Hematopoietic multipotent progenitor cell treated with erythropoietin and hydrocortisone succinate and interleukin-3 and kit ligand, for 8 days (in vitro differentiated cells): ENCODE measurements at places on chromosomes 1 and 21.

GRCh38 chr1:230160957-230161771 is 94.1 kb downstream of the GALNT2 start:
- DNase-seq = peak; percentile 74

GRCh38 chr1:53586765-53587164 is 127.6 kb downstream of the DMRTB1 start:
- DNase-seq = no peak

- no peak for DNase-seq
These were observed 4.9 kb downstream of the LIX1L start for GRCh38 chr1:145952903-145953302.

DNA sequence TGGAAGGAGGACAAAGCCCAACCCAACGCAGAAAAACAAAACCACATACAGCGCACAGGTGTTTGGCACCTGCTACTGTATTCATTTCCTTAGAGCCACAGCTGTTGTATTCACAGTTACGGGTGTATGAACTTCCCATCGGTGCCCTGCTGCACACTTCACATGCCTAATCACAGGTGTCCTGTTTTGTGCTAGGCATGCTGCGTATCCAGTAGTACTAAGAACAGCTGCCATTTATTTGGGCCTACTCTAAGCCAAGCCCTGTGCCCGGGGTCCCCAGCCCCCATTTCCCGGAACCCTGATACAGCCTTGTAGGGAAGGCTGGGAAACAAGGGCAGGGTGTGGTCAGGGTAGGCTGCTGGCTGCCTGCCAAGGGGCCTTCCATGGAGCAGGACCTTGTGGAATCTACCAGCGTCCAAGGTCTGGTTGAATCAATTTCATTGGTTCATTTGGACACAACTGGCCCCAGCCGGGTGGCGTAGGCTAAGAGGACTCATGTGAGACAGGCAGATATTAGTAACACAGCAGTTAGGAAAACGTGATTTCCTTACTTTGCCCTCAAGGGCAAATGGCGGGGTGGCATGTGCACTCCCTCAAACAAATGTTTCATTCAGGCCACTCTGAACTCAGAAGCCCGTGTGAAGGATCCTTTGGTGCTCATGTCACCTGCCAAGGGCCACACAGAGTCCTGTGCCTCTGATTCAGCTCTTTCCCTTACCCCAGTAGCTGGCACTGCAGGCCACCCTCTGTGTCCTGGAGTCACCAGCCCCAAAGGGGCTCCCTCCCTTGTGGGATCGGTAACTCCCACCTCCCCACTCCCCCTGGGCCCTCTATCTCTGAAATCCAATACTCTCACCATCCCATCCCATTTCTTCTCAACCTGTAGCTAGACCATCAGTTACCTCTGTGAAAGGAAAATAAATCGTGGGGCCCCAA is 986 bp upstream of the RNF186 start:
- no peak for DNase-seq

- no peak for DNase-seq
These were observed 74.9 kb downstream of the MATN1 start for GRCh38 chr1:30648408-30649000.

DNA sequence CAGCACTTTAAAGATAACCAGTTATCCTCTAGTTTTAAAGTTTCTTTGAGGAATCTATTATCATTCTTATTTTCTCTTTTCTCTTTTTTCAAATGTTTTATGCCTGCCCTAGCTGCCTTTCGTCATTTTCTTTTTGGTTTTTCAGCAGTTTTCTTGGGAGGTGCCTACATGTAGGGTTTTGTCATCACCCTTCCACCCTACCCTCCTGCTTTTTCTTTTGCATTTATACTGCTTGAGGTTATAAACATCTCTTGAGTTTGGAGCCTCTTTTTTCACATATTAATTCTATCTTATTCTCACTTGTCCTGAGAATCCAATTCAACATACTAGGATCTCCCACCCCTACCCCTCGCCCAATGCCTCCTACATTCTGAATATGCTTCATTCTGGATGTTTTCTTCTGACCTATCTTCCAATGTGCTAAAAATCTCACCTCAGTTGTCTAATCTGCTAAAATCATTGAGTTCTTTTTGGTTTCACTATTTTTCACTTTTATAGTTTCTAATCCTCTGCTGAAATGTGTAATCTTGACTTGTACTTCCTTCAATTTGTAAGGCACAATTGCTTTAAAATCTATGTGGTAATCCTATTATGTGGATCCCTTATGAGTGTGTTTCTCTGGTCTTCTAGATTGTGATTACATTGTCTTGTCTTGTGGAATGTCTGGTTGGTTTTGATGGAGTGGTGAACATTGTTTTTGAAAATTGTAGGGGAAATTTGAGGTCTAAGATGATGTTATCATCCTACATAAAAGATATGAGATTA is 38.7 kb downstream of the MIA3 start:
- no peak for DNase-seq

DNA sequence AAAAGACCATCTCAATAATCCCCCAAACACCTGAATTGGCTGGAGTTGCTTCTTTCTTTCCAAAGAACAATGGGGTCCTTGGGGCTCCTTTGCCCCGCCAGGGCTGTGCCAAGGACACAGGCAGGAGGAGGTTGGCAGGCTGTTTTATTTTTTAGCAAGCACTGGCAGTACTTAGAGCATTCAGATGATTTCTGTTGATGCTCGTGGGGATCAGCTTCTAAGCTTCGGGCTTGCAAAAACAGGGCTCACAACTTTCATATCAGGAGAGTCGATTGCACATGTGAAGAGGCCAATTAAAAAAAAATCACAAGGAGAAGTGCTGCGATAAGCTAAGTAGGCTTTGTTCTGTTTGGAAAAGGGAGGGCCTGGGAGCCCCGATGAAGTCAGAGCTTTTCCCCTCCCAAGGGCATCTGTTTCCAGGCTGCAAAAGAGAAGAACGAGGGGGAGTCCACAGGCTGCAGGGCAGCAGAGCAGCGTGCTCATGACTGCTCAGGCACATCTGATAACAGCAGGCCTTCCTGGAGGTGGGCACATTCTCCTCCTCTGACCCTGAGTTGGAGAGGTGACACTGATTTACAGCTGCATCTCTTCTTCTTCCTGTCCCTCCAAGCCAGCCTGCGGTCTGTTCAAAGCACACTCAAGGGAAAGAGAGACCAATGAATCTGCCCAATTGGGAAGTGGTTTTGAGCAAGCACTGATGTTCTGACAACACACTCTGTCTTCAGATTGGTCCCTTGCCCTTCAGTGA is 27.3 kb upstream of the BCAR3 start:
- peak; percentile 42 for DNase-seq

- DNase-seq = no peak
These were observed 306.8 kb upstream of the FMN2 start for GRCh38 chr1:239784896-239785295.

DNA sequence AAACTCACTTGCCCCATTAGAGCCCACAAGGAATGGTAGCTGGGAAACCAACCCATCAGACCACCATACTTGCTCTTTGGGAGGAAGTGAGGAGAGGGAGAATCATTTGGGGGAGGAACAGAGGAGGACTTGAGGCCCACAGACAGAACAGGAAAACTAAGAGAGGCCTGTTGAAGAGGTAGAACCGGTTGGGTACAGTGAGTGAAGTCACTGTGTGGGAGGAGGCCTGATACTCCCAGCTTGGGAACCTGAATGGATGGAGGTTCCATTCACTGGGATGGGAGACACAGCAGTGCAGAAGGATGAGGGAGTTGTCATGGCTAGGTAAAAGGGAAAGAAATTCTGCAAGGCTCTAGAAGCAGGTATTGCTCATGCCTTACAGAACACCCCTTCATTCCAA is 63.4 kb upstream of the PSEN2 start:
- no peak for DNase-seq

DNA sequence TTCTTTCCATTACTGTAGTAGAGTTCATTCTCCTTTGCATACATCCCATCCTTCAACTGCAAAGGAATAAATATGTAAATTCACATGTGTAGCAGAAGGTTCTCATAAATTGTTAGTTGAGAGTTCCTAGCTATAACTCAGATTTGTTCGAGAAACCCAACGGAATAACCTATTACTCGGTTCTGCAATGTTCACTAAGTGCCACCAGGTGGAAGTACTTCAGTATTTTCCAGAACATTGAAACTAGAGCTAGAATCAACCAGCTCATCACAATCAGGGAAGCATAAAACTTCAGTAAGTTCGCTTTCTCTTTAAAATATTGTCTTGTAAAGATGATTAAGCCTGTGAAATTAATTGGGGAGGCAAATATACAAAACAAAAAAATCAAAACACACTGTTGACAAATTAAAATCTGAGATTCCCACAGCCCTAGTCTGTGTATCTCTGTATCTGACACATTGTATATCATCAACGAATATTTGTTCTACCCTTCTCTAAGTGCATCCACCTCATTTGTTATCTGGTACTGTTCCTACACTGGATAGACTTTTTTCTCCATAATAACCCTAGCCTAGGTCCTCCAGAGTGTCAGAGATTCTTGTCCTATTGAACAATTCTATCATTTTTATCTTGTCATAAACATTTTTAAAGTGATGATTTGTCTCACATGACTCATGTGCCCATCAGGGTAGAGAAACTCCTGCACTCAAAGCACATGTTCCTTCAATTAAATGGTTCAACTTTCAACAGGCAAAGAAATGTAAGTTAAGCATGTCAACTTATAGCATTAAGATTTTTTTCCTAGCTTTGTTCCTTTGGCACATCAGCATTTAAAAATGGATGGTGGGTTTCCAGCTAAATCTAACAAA is 31.9 kb downstream of the MROH9 start:
- peak; percentile 5 for DNase-seq

GRCh38 chr1:191969290-191969689 is 189.0 kb upstream of the RGS18 start:
- no peak for DNase-seq

GRCh38 chr1:222301652-222302051 is 246.3 kb downstream of the HHIPL2 start:
- no peak for DNase-seq

DNA sequence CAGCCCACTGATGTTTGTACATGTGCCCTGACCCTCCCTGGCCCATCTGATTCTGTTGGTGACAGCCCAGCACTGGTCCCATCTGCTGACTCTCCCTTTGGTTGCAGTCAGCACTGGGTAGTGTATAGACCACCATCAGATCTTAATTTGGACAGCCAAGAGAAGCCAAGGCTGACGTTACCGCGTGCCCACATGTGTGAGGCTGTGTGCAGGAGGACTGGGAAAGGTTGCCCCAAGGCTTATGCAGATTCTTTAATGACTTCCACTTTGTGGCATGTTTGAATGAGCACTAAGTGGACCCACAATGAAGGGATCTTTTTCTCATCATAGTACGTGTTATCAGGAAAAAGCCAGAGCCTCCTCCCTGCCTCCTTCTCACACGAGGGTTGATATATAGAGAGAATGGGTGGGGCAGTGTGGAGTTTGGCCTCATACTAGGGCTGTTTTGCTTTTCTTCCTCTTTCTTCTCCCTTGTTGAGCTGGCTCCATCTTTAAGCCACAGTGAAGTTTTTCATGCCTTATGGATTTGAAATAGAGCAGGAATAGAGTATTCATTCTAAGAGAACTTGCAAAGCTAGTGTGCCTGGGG is 93.5 kb downstream of the NAV1 start:
- DNase-seq = peak; percentile 9

GRCh38 chr1:119674111-119674526 is 26.1 kb upstream of the ZNF697 start:
- DNase-seq = no peak

DNA sequence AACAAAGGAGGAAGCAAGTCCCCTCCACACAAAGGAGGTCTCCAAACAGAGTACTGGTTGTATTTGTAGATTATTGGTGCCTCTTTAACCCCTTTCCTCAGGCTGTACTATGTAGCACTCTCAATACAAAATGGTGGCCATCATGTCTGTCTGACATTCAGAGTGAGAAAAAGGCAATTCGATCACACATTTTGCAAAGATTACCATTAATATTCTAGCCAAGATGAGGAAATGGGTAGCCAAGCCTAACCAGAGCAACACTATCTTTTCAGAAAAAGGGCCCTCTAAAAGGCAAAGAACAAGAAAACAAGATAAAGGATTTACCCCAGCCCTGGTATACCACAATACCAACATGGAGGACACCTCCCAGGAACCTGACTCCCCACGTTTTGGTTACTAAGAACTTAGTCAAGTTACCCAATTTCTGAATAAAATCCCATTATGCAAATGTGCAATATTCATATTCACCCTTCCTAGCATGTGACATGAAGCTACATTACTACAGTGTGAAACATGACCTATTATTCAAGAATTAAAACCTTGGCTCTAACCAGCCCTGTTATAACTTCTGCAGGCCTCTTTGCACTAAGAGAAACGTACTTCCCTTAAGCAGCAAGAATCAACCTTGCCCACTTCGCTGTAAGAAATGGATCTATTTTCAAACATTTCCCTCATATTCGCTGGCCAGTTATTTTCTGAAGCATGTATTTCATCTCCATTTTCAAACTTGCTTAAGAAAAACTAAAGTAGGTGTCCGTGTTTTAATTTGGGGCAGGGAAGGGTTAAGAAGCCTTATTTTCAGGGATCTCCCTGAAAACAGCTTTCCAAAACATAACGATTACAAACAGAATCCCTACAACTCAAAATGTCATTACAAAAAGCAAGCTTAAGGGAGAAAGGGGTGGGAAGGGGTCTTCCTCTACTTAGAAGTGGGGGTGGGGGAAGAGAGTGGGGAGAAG is 2.1 kb downstream of the KDM5B start:
- DNase-seq = peak; percentile 71

GRCh38 chr1:161421456-161421855 is 53.8 kb upstream of the CFAP126 start:
- DNase-seq = no peak

- DNase-seq = no peak
These were observed 212.8 kb downstream of the DYRK1A start for GRCh38 chr21:37579356-37579755.

DNA sequence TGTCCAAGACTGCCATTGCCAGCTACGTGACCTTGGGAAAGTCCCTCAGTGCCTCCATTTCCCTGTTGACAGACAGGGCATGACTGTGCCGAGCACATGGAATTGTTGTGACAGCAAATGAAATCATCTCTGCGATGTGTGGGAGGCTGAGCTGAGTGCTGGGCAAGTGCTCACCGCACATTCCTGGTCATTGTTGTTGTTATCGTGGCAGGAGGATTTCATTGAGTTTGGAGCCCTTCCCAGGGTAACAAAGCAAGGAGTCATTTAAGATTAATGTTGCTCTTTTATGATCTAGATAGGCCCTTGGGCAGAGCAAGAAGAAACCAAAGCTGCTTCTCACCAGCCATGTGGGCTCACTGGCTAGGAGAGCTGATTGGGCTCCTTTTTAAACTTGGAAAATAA is 39.6 kb upstream of the ITPKB start:
- DNase-seq = no peak

- DNase-seq = no peak
These were observed 2.3 kb downstream of the SLC2A5 start for GRCh38 chr1:9066945-9067807.
